ENCODE measurements at places on chromosomes 1 and 21.

- DNase-seq = no peak
Measured at GRCh38 chr1:212452323-212453155, 19.8 kb downstream of the NENF start.

- DNase-seq = no peak
Measured at GRCh38 chr1:172960454-172961208, 90.1 kb downstream of the TNFSF18 start.

DNA sequence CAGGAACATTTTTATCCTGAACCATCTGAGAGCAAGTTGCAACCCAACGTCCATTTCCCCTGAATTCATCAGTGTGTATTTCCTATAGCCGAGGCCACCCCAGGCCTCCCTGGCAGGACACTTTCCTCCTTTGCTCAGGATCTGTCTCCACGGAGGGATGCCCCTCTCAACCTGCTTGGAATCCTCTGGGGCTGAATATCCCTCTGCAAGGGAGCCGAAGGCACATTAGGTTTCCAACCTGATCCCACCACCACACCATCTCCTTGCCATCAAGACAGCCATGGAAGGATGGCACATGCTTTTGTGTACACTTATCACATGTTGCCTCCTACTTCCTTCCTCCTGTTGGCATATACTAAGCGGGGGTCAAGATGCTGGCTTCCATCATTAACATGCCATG is 74.8 kb upstream of the EDN2 start:
- no peak for DNase-seq

DNA sequence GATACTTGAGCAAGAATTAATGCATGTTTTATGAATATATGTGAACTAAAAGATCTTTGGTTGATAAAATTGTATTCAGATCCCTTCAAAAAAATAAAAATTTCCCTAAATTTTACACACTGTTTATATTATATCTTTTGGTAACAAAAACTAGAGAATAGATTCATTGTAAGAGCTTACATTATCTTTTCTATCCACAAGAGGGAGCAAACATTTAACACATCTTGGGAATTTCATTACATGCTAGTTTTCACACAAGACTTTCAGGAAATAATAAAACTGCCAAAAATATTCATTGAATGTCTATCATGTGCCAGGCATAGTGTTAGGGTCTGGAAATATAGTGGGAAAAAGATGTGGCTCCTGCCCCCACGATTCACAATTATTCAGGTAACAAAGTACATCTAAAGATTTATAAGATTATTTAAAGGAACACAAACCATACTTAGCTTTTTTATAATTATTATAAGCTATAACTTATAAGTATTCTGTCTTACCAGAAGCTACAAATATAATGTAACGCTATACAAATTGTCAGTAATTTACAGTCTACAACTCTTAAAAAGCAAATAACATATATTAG is 30.6 kb downstream of the FAF1 start:
- DNase-seq = no peak

GRCh38 chr1:100832694-100833428 is 61.8 kb downstream of the EXTL2 start:
- DNase-seq = no peak

DNA sequence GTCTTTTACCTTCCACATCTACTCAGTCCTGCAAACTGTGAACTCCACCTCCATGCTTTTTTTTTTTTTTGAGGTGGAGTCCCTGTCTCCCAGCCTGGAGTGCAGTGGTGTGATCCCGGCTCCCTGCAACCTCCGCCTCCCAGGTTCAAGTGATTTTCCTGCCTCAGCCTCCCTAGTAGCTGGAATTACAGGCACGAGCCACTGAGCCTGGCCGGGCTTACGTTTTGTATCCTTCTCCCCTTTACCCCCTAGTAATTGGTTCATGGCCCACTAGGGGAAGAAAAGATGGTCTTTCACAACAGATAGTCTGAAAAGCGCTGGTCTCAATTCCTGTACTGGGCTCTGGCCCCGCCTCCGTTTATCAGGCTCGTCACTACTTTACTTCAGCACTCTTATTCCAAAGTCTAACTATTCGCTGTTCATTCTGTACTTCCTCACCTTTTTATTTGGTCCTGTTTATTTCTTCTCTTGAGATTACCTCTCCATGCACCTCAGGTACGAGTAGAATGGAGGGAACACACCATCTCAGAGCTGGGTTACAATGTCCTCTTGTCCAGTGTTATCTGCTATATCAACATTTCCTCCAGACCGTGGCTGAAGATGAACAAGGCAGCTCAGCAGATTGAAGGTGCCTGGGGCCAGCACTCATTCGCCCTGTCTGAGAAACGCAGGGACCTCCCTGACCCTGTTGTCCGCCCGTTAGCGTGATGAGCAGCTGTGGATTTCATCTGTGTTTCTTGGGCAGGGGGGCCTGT is 16.2 kb downstream of the CNST start:
- no peak for DNase-seq

DNA sequence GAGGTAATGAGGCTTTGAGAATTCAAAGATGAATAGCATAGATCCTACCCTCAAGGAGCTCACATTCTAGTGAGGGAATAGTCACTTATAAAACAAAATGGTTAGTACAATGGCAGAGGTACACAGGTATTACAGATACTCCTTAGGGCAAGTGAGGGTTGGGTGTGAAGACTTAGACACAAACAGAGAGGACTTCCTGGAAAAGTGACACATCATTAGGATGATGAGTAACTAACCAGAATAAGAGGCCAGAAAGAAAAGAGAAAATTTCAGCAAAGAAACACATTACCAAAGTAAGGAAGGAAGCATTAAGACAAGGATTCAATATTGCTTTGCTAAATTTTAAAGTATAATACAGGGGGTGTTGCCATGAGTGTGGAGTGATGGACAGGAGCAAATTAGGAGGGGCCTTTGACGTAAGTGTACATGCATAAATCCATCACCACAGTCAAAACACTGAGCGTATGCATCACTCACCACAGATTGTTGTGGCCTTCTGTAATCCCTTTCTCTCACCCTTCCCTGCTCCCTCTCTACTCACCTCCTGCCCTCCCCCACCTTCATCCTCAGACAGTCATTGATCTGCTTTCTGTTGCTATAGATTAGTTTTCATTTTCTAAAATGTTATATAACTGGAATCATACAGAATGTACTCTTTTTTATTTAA is 7.9 kb downstream of the CD53 start:
- no peak for DNase-seq

GRCh38 chr1:180743868-180744267 is 112.0 kb downstream of the XPR1 start:
- DNase-seq = no peak

DNA sequence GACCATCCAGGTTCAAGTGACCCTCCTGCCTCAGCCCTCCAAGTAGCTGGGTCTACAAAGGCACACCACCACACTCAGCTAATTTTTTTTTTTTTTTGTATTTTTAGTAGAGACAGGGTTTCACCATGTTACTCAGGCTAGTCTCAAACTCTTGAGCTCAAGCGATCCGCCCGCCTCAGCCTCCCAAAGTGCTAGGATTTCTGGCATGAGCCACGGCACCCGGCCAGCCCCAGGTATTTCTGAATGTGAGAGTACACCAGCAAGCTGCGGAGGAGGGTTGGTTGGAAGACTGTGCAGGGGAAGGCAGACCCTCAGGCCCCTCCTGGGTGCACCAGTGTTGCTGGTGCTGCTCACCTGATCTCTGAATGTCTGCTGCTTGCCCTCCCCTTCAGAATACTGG is 33.1 kb upstream of the SIM2 start:
- DNase-seq = no peak

- no peak for DNase-seq
Measured at GRCh38 chr1:119146466-119146865, 6.0 kb upstream of the WARS2 start.

GRCh38 chr1:211469938-211470529 is 21.9 kb downstream of the RD3 start:
- DNase-seq = no peak

DNA sequence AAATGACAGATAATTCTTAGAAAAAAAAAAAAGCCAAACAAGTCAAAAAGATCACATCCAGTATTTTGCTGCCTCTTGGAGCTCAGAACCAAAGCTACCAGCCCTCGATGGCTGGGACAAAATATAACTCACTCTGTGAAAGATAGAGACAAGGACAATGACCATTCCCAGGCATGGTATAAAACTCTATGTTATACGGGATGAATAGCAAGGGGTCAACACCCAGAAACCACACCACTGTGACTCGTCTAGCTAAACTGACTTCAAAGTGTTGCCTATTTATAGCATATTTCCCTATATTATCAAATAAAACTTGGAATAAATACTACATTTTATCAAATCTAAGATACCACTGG is 10.1 kb downstream of the TMEM63A start:
- DNase-seq = no peak

- DNase-seq = no peak
Measured at GRCh38 chr1:151147132-151147503, 687 bp upstream of the SEMA6C start.

GRCh38 chr1:187588917-187589316 is 760.2 kb downstream of the PLA2G4A start:
- DNase-seq = no peak

DNA sequence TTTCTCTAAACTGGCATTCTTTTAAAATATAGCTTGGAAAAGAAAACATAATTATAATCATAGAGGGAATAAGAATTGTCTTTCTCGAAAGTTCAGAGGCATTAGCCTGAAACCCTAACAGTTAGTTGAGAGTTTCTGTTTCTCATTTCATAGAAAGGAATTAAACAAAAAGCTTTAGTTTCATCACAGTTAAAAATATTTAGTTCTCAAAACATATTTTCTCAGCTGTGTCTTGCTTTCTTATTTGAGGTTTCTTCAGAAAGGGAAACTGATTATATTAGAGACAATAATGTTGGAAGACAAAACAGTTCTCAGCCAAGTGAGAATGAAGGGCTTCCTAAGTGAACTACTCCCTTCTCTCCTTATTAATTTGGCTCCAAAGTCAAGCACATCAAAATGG is 75.4 kb upstream of the C1orf105 start:
- no peak for DNase-seq

DNA sequence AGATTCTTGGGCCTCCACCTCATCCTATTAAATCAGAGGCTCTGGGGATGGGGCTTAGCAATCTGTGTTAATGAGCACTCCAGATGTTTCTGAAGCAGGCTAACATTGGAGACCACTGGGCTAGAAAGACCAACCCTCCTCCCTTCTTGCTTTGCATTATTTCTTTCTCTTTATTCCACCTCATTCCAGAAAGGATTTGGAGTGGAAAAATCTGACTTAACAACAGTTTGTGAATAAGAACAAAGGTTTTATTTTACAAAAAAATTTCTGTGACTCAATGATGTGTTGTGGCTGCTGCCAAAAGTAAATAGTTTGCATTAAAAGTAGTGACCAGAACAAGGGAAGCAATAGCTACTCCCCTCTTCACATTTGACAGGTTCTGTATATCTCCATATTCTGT is 79.4 kb downstream of the TGFB2 start:
- DNase-seq = no peak

GRCh38 chr1:31101147-31101502 is 35.6 kb upstream of the PUM1 start:
- no peak for DNase-seq

Measured in cortex of kidney (tissue), 1 donor.